ENCODE measurements at places on chromosomes 1 and 21.

GRCh38 chr21:17348849-17349248 lies 164.0 kb upstream of the CXADR start:
- no peak for DNase-seq

- DNase-seq = no peak
These were observed 18.0 kb downstream of the PODN start for GRCh38 chr1:53080041-53080440.

DNA sequence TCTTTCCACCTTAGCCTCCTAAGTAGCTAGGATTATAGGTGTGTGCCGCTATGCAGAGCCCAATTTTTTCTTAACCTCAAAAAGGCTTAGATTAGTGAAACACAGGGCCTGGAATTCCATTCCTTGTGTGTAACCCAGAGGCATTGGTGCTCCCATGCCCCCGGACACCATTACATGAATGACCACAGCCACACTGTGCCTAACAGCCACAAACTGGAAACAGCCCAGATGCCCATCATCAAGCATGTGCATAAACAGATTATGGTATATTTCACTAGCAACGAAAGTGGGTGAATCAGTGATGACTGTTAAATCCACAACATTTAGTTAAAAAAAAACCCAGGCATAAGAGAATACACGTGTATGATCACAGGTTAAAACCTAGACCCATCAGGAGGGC lies 24.4 kb downstream of the ADAM30 start:
- DNase-seq = no peak

DNA sequence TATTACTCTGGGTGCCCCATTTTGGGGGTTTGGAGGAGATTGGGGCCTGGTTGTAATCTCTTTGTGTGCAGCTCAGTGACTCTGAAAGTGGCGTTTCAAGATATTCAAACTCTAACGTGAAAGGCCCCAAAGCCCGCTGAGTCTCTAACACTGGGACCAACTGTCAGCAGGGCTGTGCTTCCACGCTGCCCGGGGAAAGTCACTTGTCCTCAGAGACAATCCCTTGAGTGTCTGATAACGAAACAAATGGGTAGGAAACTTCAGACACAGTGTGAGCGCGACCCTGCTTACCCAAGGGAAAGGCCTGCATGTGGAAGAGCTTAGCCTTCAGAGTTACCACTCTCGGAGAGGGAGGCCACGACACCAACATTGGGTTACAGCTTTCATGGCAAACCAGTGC lies 837 bp downstream of the UBASH3A start:
- DNase-seq = no peak

DNA sequence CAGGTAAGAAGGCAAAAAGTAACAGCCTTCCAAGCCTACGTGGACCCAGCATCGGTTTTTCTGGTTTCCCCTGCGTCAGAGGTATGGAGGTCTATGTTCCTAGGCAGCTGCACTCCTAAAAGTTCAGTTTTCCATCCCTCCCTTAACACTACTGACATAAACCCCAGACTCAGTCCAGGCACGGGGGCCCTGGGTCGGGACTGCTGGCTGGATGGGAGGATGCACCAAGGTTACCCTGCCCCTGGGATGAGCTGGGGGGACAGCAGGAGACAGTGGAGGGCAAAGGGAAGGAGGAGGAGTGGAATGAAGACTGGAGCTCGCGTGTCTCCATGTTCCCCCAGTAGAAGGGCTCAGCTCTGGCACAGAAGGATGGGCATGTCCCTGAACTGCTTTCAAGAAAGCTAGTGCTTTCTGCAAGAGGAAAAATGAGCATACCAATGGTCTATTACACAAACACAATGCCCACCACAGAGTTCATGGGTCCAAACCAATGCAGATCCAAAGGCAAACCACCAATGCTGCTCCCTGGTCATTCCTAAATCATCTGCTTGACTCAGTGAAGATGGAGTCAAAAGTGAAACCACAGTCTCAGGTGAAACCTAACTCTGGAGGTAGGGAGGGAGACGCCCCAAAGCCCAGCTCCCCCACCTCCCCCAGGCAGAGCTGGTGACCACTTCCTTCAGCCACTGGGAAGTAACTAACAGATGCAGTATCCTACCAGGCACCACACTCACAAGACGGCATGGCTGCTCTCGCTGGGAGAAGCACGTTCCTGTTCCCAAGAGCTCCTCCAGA lies 54.9 kb downstream of the CD46 start:
- peak; percentile 45 for DNase-seq

- DNase-seq = no peak
These were observed 97.5 kb downstream of the LRIG2 start for GRCh38 chr1:113170519-113170918.

DNA sequence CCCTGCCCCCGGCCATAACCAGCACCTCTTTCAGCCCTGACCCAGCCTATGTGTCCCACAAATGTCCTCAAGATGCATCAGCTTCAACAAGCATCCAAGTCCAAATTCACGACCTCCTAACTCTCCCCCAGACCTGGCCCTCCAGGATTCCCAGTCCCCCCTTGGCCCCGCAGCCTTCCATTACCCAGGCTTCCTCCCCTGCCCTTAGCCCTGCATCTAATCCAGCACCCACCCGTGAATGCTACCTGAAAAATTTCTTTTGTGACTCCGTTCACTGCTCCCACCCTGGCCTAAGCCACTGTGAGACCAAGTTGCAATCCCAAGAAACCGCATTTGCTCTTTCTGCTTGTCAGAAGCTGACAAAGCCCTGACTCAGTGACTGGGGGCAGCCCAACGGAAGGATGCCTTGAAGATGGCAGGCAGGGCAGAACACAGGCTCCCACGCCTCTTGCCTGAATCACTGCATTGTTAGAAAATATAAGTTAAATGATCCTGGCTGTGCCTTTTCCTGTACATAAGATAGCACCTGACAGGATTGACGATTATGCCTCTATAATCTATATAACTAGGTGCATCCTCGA lies 939 bp upstream of the MFAP2 start:
- DNase-seq = peak; percentile 82

DNA sequence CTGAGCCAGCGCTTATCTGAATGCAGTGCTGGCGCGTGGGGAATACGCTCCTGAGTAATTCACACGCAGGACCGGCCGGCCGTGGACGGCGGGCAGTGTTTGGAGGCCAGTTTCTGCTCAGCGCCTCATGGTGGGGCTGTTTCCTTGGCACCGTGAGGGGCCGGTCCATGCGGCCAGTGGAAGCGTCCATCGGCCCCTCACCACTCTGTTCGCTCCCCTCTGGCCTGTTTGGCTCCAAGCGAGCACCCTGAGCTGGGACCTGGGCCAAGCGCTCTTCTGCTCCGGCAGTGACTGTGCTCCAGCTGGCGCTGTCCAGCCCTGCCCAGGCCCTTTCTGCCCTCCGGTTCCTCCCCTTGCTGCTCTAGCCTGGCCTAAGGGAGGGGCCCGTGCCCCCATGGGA lies 16.3 kb upstream of the PLCH2 start:
- DNase-seq = no peak

GRCh38 chr1:225908773-225909172 lies 15.3 kb downstream of the PYCR2 start:
- DNase-seq = no peak

- no peak for DNase-seq
These were observed 134.0 kb upstream of the DPYD start for GRCh38 chr1:98054786-98055185.

DNA sequence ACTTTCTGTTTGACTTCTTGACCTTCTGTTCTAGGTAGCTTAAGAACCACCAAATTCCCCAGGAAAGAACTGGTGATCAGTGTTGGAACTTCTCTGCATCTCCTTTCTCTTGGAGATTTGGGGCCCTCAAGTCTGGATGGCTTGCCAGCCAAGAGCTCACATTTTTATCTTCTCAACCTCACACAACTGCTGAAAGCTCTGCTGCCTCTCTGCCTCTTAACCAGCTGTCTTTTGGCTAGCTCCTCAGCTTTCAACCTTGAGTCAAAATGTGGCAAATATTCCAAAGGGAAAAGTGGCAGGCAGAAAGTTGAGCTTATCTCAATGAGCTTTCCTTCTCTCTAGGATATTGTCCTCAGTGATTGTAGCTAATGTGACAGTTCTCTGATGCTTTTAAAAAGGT lies 89.2 kb upstream of the CCDC190 start:
- DNase-seq = no peak

- DNase-seq = no peak
These were observed 9.3 kb downstream of the RGL1 start for GRCh38 chr1:183814121-183814681.

- DNase-seq = no peak
These were observed 357.1 kb upstream of the POU3F1 start for GRCh38 chr1:38403667-38404066.

- DNase-seq = peak; percentile 20
These were observed 67.1 kb downstream of the UBE2T start for GRCh38 chr1:202274611-202275010.

DNA sequence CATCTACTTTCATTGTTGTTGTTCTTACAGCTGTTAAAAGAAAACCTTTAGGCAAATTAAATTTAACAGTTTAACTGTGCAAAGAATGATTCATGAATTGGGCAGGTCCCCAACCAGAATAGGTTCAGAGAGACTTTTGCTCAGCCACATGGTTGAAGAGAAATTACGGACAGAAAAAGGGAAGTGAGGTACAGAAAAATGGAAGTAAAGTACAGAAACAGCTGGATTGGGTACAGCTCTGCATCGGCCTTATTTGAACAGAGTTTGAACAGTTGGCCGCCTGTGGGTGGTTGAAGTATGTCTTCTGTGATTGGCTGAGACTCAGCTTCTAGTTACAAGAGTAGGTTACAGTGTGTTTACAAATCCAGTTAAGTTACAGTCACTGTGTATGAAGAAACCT lies 210.1 kb downstream of the FGGY start:
- DNase-seq = peak; percentile 44

GRCh38 chr1:161773791-161774190 lies 7.7 kb downstream of the ATF6 start:
- DNase-seq = no peak

- DNase-seq = no peak
These were observed 5.2 kb upstream of the GIPC2 start for GRCh38 chr1:78040484-78041089.

DNA sequence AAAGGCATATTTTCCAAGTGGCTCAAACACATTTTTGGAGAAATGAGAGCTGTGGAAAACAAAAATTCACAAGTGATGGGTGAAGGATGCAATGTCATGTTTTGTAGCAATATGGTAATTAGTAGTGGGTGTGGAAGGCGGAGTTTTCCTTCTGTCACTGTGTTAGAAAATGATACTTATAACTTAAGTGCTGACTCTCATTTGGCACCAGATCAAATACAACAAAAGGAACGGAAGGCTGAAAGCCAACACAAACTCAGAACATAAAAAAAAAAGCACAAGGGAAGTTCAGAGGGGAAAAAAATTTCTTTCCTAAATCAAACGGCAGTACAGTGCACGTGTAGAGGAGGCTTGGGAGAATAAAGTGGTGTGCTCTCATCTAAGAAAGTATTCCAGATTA lies at the start of gene TNFSF18:
Gene TNFSF18, minus strand, starts transcription at position 77 of the 400 bp plus-strand sequence. Its CDS starts 45 bp downstream, at position 32.
- DNase-seq = peak; percentile 61

DNA sequence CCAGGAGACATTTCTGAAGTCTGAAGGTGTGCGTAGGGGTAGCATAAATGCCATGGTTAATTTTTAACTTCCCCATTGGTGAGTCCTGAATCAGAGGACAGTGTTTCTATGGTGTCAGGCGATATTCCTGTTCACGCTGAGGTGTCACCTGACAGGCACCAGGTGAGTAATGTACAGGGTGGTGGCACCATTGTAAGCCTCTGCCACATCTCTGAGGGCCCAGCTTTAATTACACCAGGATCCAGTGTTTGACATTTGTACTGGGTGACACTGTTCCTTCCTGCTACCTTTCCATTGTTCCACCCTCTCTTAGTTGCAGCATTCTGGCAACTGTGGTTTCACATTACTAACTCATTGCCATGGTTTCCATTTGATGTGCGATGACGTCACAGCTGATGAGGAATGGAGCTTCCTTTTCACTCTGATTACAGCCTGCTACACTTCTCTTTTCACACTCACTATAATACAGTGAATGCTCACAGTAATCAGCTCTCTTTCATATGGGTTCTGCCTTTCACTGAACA lies 40.6 kb upstream of the MARK1 start:
- peak; percentile 45 for DNase-seq

DNA sequence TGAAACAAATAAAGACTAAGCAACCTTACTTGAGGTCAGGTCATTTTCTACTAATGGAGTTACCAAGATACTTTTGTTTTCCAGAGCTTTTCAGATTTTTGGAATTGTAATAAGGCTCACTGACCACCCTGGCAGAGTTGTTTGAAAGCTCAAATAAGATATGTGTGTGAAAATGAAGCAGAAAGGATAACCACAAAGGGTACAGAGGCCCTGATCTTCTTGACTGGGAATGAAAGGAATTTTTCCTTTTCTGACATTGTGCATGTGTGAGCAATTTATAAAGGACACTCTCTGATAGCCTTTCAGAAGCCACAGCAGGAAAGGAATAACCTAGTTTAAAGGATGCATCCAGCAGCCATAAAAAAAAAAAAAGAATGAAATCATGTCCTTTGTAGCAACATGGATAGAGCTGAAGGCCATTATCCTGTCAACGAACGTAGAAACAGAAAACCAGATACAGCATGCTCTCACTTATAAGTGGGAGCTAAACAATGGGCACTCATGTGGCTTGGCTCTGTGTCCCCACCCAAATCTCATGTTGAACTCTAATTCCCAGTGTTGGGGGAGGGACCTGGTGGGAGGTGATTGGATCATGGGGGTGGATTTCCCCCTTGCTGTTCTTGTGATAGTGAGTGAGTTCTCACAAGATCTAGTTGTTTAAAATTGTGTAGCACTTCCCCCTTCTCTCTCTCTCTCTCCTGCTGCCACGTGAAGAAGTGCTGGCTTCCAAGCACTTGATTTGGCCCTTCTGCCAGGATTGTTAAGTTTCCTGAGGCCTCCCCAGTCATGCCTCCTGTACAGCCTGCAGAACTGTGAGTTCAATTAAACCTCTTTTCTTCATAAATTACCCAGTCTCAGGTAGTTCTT lies 3.1 kb upstream of the SRP9 start:
- no peak for DNase-seq

GRCh38 chr1:205534444-205534985 lies 30.0 kb downstream of the CDK18 start:
- DNase-seq = no peak

- DNase-seq = no peak
These were observed 59.9 kb upstream of the IPO9 start for GRCh38 chr1:201769072-201769471.

DNA sequence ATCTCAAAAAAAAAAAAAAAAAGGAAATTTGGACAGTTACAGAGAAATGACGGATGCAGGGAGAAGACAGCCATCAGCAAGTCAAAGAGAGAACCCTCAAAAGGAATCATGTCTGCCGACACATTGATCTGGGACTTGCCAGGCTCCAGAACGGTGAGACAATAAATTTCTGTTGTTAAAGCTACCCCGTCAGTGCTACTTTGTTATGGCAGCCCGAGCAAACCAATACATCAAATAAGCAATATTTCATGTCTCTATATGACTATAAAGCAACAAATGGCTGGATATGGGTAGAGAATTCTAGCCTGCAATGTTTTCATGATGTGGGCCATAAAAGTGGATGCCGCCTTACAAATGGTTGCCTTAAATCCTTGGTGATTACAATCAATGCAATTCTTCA lies 23.3 kb upstream of the FAM89A start:
- no peak for DNase-seq

GRCh38 chr1:201016943-201017827 lies 6.3 kb downstream of the KIF21B start:
- DNase-seq = peak; percentile 48
